EH (cell line): ENCODE measurements at places on chromosomes 4 and X.
A peak's percentile ranks its signal among the peaks of the same experiment; 100 is the strongest.

- DNase-seq, result no peak
These were observed 2.0 kb upstream of the SH3BP2 start for GRCh38 chr4:2790583-2791517.

DNA sequence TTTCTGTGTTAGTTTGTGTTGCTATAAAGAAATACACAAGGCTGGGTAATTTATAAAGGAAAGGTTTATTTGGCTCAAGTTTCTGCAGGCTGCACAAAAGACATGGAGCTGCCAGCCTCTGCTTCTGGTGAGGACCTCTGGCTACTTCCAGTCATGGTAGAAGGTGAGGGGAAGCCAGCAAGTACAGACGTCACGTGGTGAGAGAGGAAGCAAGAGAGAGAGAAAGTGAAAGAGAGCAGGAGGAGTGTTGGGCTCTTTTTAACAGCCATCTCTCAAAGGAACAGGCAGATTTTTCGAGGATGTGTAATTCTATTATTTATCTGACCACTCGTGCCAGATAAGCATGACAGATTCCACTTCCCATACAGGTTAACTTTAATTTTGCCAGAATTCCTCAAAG is 1199.1 kb downstream of the ADGRL3 start:
- DNase-seq, result no peak

- DNase-seq, result no peak
These were observed 8.1 kb upstream of the NAAA start for GRCh38 chr4:75948822-75949444.

DNA sequence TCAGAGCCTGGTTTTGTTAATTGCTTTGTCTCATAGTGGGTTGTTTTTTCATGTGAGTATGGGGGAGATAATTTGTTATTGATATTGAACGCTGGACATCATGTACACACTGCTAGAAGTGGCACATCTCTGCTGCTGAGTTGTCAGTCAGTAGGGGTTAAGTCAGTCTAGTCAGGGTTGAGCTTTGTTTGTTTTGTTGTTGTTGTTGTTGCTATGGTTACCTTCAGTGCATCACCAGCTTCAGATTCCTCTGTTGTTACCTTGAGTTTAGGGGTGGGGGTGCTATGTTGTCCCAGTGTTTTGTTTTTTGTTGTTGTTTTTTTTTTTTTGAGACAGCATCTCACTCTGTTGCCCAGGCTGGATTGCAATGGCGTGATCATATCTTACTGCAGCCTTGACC is 9.9 kb downstream of the YIPF6 start:
- peak; percentile 6 for DNase-seq

GRCh38 chrX:151796576-151796975 is 62.0 kb downstream of the CNGA2 start:
- DNase-seq, result no peak

DNA sequence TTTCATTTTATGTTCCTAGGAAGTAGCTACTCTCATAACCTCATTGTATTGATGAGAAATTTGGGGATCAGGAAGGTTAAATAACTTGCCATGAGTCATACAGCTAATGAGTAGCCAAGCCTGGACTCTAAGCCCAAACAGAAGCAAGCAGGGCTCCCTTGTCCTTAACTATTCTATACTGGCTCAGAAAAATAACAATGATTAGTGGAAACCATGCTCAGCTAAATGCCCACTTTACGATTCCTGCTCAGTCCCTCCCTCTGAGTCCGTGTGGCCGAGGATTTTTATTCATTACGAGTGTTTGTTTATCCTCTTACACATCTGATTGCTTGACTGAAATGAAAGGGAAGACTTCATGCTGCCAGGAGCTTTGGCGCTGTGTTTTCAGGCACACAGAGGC is 100.9 kb downstream of the SLC34A2 start:
- DNase-seq, result peak; percentile 29

DNA sequence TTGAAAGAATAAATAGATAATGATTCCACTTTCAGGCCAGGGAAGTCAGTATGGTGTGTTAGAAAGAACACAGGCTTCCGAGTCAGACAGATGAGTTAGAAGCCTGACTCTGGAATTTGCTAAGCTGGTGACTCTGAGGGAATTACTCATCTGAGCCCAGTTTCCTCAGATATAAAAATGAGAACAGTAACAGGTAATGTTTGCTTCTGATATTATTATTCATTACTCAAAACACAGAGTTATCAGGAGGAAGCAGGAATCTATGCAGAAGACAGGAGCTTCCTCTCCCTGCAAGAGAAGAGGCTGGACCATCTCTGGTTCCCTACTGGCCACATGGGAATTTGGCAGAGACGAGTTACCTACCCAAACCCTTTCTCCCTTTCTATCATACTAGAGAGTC is 163.1 kb downstream of the EVC2 start:
- peak; percentile 4 for DNase-seq

DNA sequence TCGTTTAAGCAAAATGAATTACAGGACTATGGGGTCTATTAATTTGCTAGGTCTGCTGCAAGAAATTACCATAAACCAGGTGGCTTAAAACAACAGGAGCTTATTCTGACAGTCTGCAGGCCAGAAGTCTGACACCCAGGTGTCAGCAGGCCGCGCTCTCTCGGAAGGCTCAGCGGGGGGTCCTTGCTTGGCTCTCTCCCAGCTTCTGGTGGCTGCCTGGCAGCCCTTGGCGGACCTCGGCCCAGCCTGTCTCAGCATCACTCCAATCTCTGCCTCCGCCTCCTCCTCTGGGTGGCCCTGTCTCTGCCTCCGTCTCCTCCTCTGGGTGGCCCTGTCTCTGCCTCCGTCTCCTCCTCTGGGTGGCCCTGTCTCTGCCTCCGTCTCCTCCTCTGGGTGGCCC is 580.5 kb upstream of the FAT1 start:
- no peak for DNase-seq
